Omental fat pad (tissue), 4 donors: ENCODE measurements at places on chromosomes 16 and 17. TPM values are rescaled to one million over a fixed set of nuclear protein-coding genes. Genes with fewer than 3 reads are reported as not detected.

Gene GP1BA
- not detected for total RNA-seq

Gene BLMH
- total RNA-seq = 33.9 TPM

Gene GOT2
- 30.7 TPM for total RNA-seq

Gene KRTAP2-3
- not detected for total RNA-seq

Gene ENPP7
- total RNA-seq = not detected

Gene PRCD
- 20.0 TPM for total RNA-seq

Gene ASPA
- total RNA-seq = 6.4 TPM

DNA sequence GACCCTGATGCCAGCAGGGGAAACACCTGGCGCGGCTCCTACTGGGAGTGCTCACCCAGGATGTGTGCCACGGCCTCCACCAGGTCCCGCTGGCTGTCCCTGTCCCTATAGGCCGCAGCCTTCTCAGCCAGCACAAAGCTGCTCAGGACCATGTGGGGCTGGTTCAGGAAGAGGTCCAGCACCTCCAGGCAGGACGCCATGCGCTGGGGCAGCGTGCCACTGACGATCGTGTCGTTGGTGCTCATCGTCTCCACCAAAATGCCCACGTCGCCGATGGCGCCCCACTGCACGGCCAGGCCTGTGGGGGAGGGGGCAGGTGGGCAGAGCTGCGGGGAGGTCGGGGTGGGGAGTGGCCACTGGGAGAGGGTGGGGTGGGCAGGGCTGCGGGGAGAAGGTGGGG is 15.9 kb upstream of the DUS1L start:
- DNase-seq = no peak

GRCh38 chr17:36008998-36009665 is 7.8 kb upstream of the CCL15 start:
- no peak for DNase-seq

DNA sequence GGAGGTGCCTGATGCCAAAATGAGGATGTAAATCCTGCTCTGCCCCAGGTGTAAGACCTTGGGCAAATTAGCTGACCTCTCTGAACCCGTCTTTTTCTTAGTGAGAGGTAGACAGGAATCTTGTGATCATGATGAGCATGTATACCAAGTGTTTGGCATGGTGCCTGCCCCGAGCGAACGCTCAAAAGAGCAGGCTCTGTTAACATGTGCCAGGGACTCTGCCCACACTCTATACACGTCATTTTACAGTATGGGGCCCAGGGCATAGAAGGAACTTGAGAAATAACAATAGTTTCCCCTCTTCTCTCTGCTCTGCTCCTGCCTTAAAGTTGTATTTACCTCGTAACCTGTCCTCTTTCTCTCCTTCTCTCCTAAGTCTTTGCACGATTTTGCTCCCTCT is 9.3 kb upstream of the MAF start:
- no peak for DNase-seq

- DNase-seq = no peak
Observed at GRCh38 chr17:48438516-48439061, 8.6 kb upstream of the SKAP1 start.

DNA sequence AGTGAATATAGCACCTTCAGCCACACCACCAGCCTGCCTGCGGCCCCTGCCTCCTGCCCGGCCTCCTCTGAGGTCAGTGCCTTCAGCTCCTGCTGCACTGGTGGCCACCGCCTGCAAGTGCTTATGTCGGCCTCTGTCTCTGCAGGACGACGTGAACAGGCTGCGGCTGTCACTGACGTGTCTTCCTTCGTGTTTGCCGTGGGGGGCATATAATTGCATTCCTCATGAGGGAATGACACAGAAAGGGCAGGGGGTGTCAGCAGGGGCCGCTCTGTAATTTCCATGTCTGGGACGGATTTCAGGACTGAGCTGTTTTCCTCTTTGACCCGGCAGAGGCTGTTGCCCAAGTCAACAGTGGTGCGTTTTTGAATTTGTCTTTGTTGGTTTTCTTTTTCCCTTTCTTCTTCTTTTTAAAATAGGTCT is 28.5 kb downstream of the CMIP start:
- no peak for DNase-seq

DNA sequence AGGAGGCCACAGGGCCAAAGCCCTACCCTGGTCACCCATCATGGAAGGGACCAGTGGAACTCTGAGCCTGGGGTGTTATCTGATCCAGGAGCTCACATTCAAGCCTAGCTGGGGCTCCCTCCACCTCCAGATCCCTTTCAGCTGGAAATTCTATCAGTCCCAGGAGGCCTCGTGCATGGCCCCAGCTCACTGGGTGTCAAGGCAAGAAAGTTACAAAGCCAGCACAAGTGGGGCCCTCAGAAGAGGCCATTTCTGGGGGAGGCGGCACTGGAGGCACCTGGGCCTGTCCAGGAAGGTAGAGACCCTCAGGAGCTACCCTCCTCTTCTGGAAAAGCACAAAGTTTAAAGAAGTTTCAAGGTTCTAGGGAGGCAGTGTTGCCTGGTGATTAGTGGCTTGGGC is 4.8 kb downstream of the CA7 start:
- no peak for DNase-seq

- DNase-seq = peak; percentile 50
Observed at GRCh38 chr17:17823433-17824118, 13.2 kb downstream of the SREBF1 start.
